Fibroblast of skin of right biceps (primary cell): ENCODE measurements at places on chromosomes 6 and 20.

DNA sequence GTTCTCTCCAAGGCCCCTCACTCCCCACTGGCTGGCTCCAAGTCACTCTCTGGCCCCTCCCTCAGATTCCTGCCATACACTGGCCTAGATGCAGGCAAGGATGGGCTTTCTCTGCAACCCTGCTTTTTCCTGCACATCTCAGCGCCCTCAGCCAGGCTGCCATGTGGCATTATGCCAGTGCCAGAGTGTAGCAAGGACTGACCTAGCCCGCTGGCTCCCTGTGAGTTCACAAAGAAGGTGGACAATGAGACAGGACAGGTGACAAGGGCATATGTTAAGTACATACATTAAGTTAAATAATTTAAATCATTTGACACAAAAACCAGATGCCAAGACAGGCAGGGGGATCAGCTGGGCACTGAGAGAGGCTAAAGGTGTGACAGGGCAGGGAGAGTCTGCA, 394.6 kb downstream of the ZFAND3 start:
- DNase-seq, result no peak

DNA sequence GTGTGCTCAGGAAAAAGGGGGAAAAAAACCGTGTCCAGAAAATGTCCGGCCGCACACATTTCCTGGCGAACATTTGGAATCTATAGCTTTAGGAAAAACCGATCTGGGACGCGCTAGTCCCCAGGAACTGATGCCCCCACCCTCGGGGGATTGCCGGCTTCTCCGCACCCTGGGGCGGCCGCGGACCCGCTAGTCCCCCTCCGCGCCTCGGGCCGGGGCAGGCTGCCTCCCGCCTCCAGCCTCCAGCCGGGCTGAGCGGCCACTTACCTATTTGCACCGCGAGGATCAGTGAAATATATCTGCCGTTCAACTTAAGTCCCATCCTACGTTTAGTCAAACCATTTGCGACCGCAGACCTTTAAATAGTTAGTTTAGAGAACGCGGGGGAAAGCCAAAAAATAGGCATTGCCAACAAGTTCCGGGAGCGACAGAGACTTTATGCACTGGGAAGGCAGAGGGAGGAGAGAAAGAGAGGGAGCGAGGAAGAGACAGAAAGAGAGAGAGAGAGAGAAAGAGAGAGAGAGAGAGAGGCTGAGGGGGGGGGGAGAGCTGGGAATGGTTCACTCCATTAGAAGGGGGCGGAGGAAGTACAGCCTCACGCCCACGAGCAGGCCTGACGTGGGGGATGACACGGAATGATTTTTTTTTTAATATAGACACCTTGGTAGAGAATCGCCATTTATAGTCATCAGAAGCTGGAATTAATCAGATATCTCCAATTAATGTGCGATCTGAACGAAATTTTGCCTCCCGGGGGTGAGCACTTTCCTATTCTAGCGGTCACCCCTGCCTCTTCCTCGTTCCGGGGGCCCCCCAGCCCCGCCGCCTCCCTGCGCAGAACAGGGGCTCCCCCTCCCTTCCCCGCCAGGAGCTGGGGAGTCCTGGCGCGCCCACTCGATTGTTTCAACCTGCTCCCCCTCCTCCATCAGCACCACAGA, at the start of gene NRN1:
Gene NRN1 (minus strand): TSS at position 498 of the 938 bp plus-strand sequence. CDS start 176 bp downstream, at position 322.
- DNase-seq, result peak; percentile 82

GRCh38 chr6:11279284-11279689, 46.8 kb upstream of the NEDD9 start:
- DNase-seq, result no peak

DNA sequence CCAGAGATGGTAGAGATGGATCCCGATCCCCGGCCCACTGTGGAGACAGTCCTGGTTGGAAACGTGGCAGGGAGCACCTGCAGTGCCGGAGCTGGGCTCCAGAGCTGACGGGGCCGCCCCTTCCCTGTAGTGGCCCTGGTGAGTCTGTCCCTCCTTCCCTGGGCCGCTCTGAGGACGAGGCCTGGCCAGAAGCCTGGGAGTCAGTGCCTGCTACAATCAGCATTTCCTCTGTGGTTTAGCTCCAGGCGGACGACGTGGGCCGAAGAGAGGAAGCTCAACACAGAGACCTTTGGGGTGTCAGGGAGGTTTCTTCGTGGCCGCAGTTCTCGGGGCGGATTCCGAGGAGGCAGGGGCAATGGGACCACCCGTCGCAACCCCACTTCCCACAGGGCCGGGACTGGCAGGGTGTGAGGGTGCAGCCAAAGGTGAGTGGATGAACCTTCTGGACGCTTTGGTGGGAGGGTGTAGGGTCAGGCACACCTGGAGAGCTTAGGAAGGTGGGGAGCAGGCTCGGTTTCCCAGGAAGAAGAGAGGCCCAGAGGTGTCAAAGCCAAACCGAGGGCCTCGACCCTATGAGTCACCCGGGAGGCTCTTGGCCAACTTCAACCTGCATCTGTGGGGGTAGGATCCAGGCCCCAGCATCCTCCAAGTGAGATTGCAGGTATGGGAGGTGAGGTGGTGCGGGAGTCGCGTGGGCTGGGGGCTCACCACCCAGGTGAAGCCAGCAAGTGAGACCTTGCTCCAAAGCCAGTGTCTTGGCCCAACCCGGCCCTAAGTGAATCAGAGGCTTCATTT, 9.9 kb downstream of the PSMA7 start:
- DNase-seq, result no peak

DNA sequence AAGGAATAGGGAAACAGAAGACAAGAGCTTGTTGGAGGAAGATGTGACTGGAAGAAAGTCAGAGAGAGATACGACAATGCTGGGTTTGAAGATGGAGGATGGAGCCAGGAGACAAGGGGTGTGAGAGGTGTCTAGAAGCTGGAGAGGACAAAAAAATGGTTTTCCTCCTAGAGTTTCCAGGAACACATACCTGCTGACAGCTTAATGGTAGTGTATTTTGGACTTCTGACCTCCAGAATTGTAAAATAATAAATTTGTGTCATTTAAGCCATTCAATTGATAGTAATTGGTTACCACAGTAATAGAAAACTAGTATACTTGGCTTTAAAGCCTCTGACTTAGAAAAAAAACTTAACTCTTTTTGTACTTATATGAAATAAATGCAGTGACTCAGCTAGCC, 3.6 kb downstream of the AIG1 start:
- DNase-seq, result no peak

DNA sequence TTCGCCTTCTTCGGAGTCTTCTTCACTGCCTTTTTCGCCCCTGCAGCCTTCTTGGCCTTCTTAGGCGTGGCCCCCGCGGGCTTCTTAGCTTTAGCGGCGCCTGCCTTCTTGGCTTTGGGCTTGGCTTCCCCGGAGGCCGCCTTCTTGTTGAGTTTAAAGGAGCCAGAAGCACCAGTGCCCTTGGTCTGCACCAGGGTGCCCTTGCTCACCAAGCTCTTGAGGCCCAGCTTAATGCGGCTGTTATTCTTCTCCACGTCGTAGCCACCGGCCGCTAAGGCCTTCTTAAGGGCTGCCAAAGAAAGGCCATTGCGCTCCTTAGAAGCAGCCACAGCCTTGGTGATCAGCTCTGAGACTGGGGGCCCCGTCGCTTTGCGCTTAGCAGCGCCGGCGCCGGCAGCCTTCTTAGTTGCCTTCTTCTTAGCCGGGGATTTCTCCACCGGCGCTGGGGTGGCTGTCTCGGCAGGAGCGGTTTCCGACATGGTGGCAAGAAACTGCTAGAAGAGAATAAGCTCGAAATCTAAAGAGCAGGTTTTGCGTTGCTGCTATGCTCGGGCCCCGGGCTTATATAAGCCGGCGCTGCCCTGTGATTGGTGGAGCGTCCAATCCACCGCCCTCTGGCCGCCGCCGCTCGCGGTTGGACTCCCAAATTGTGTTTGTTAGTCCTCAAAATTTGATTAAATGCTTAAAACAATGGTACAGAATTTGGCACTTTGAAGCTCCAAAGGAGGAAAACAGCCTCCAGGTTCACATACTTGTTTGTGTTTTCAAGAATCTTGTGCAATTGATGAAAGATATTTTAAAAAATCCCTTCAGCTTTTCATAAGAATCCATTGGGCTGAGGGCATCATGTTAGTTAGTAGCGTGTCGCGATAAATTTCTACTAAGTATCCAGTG, 44.9 kb downstream of the OR2B2 start:
- peak; percentile 93 for DNase-seq

DNA sequence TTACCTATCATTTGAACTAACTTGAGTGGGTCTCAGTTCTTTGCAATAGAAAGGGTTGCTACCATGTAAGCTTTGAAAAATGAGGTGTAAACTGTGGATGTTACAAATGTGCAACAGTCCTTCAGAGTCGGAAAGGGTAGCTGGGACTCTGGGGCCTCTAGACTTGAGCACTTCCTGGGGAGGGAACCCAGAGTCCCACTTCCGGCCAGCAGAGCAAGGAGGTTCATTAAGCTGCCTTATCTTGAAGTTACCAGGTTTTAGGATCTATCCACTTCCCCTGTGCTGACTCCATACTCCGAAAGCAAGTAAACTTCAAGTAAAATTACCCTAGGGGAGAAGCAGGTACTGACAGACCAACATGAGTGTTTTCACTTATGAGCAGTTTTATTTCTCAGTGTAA, 9.4 kb downstream of the TRIM10 start:
- DNase-seq, result no peak

DNA sequence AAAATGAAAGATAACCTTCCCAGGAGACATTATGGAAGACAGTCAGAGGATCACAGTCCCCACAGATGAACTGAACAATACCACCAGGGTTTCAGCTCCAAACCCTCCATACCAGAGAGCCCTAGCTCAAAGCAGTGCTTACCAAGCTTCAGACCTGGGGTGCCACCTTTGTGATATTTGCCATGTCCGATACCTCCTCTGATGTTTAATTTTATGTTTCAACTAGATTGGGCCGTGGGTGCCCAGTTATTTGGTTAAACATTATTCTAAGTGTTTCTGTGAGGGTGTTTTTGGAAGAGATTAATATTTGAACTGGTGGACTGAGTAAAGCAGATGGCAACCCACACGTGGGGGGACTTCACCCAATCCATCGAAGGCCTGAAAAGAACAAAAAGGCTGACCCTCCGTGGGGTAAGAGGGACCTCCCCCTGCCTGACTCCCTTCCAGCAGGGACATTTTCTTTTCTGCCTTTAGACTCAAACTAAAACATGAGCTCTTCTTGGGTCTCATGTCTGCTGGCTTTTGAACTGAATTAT, 11.8 kb downstream of the SCML4 start:
- DNase-seq, result no peak

GRCh38 chr20:33862709-33863403, 51.7 kb downstream of the CHMP4B start:
- DNase-seq, result peak; percentile 80

DNA sequence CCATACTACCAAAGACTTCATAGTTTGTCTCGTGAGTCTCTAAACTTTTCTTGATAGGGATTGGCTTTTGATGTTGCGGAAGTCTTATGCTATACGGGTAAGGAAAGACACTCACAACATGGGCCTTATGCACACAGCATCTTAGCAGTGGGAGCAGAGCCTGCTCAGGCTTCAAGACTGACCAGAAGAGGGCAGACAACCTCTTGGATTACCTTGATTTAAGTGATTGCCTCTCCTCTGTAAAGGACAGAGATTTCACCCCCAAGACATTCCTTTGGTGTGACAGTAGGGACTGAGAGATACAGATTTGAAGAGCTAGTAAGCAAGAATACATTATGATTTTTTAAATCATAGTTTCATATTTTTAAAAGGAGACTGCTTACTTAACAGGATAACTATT, 71.0 kb upstream of the SAMD3 start:
- peak; percentile 75 for DNase-seq

DNA sequence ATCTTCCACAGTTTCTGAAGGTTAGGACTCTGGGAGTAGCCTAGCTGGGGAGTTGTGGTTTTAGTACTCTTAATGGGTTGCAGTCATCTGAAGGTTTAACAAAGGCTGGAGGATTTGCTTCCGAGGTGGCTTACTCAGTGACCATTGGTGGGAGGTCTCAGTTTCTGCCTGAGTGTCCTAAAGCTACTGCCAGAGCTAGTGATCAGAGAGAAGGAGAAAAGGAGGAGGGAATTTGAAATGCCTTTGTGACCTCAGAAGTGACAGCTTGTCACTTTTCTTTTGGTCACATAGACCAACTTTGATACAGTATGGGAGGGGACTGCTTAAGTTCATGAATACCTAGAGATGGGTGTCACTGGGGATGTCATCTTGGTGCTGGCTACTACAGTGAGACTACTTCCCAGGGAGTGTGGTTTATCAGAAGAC, 41.3 kb downstream of the NCOA3 start:
- DNase-seq, result peak; percentile 47

- no peak for DNase-seq
Measured at GRCh38 chr6:137086031-137086430, 41.3 kb upstream of the IL20RA start.

DNA sequence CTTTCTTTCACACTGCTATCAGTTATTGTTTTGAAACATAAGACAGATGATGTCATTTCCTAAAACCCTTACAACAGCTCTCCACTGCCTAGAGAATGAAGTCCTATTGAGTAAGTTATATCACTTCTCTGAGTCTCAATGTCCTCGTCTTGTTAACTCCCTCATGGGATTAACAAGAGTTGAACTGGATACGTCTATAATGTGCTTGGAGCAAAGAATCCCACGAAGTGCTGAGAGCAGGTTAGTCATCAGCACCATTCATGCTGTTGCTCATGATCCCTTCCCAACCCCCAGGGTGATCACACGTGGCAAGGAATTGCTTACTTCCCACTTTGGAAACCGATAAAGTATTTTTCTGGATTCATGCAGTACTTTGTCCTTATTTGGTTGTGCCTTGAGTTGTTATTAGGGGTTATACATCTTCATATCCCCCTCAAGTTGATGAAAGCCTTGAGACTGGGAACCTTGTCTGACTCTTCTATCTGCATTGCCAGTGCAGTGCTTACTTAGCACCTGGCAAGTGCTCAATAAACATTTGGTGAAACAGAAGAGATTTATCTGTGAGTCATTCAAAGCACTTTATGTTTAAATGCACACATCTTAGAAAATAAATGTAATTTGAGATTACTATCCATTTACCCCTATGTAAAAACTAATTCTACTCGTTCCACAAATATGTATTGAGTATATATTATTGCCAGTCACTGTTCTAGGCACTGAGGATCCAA, 487.5 kb downstream of the EPM2A start:
- DNase-seq, result peak; percentile 93

DNA sequence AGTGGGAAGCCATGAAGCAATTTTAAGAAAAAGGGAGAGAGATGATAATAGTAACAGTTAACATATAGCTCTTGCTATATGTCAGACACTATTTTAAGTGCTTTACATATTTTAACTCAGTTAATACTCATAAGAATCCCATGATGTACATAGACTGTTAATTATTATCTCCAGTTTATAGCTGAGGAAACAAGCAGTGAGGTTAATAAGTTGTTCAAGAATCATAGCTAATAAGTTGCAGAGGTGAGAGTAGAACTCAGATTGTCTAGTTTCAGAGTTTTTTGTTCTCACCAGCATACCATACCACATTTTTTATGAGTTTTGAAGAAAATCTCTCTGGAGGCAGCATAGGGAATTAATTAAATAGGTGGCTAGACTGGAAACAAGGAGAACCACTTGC, 144.6 kb upstream of the MMS22L start:
- no peak for DNase-seq
